CD4-positive, CD25-positive, alpha-beta regulatory T cell (primary cell): ENCODE measurements at places on chromosomes 16 and 17.

DNA sequence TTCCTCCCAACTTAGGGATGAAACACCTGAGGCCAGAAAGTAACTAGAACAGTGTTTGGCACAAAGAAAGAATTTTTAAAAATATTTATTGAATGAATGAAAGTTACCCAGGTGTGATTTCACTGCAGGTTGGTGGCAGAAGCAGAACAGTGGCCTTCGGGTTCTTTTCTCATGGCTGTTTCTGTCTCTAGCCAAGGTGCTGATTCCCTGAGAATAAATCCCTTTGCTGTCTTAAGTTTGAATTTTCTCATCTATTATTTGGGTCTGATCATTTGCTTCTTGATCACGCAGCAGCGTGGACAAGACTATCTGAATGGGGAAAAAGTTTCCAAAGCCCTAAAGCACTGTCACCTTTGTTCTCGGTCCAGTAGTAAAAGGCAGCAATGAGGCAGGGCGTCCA is 73.1 kb upstream of the KIFC3 start:
- DNase-seq = no peak

DNA sequence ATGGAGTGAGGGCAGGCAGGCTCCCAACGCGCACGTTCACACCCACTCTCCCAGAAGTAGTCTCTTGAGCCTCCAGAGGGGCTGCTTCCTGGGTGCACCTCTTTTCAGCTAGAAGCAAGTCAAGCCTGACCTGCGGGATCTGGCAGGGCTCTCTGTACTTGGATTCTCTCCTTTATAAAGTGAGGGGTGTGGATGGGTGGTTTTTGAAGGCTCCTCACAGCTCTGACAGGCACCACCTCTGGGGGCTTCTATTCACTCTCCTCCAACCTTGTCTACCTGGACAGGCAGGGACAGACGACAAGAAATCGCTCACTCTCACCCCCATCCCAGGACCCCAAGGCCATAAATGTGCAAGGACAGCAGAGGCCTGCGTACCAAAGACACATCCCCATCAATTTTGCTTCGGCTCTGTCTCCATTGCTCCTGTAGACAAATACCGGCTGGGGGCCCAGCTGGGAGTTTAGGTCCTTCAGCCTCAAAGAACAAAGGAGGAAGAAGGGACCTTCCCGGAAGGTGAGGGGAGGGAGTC is 814 bp upstream of the DYNLL2 start:
- DNase-seq = no peak

- DNase-seq = no peak
Measured at GRCh38 chr16:5874899-5875298, 777.3 kb upstream of the EEF2KMT start.

GRCh38 chr17:45230410-45230786 is 8.7 kb downstream of the FMNL1 start:
- no peak for DNase-seq

- DNase-seq = no peak
Measured at GRCh38 chr17:57639381-57639780, 105.7 kb downstream of the CCDC182 start.

DNA sequence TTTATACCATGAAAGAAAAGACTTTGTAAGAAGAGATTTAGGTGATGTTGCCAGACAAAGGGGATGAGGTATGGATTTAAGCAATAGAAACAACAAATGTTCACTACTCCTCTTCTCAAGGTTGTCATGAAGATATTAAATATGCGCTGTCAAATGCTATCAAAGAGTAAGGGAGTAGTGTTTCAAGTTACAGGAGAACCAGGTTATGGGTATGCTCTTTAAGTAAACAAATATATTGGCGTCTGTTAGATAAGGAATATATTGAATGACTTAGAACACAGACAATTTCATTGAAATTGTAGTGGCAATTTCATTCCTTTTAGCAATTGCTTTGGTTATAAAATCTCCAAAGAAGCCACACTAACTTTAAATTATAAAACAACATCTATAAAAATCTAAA is 229.0 kb downstream of the FTO start:
- no peak for DNase-seq

- DNase-seq = no peak
Measured at GRCh38 chr17:19318611-19319010, 43.9 kb downstream of the B9D1 start.

DNA sequence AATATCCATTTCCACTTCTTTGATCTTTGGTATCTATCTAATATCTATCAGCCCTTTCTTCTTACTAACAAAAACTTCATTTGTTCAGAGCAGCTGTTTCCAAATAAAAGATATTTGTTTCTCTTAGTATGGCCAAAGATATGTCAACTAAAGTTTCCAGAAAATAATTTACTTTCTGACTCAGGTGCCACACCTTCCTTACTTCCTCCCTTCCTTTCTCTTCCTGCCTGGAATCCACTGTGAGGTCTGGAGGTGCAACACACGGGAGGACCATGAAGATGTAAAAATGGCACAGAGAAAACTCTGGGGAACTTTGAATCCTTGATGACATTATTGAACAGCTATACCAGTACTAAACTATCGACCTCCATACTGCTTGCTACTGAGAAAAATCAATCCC is 14.0 kb downstream of the MED13 start:
- no peak for DNase-seq

- peak; percentile 34 for DNase-seq
Measured at GRCh38 chr17:43905985-43906852, 1.1 kb downstream of the MPP2 start.
